ENCODE measurements at places on chromosomes 12 and 14.

DNA sequence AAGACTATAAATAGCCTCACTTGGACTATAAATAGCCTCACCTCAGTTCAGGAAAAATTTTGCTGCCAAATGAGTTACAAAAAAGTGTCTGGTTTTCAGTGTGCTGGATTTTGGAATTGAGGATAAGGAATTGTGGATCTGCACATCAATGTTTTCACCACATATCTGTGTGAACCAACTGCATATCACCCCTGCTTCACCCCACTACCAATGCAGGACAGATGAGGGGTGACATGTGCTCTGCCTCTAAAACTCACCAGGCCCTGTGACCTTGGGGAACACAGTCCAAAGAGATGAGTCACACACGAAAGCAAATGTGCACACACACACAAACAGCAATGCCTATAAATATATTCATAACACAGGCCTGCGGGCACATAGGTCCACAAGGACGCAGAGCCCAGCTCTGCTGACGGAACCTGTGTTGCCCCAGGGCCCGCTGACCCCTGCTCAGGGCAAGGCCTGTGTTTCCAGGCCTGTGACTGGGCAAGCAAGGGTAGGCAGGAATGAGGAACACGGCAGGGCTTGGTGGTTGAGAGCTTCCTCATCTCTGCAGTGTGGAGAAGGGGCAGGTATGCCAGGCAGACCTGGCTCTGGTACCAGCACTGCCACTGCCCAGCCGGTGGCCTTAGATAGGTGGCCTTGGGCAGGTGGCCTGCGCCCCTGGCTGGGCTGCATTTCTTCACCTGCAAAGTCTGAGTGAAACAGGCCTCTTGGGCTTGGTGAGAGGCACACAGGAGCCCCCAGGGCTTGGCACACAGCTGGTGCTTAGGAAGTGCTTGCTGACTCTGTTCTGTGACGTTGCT is 82.4 kb downstream of the ARL6IP4 start:
- DNase-seq = peak; percentile 63

DNA sequence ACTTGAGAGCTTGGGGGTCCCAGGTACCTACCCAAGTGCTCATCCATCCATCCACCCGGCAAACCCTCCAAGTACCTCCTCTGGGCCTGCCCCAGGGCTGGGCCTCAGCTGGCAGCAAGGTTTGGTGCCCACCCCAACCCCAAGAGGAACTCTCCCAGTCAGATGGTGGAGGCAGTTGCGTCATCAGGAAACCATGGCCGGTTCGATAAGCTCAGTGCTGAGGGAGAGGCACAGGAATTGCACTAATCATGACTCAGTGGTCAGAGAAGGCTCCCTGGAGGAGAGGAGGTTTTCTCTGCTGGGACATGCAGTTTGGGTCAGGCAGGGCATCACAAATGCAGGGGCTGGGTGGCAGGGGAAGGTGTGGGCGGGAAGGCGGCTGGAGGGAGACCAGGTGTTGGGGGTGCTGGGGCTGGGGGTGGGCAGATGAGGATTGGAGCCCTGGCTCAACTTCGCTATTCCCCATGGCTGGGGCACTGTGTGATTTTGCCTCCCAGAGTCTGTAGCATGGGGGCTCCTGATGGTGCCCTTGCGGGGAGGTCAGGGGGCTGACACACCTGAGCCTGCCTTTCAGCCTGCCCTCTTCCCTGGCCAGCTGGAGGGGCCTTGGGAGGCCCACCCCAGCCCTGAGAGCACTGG is 32.2 kb downstream of the SH2B3 start:
- peak; percentile 91 for DNase-seq

DNA sequence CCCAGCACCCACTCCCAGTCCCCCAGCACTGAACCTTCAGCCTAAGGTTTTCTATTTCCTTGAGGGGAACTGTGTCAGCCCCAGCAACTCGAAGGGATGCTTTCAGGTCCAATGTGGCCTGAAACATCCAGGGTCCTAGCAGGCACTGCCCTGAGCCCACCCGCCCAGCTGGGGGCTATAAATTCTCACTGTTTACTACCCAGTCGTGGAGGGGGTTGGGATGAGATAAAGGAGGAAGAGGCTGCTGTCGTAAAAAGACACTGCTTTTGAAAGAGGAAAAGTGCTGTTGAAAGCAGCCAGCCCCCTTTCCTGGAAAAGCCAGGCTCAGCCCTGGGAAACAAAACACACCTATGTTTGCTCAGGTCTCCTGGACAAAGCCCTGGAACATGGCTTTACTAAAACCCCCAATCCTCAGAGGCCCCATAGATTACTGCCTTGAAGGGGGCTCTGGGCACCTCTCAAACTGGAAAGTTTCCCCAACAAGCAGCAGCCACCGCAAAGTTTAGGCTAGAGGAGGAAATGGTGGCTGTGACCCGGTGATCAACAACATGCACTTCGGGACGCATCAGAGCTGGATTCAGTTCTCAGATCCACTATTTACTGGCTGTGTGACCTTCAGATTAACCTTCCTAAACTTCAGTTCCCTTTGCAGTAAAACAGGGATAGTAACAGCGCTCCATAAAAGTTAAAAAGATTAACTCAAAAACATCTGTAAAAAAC is 51.0 kb downstream of the ACTN1 start:
- DNase-seq = peak; percentile 28

DNA sequence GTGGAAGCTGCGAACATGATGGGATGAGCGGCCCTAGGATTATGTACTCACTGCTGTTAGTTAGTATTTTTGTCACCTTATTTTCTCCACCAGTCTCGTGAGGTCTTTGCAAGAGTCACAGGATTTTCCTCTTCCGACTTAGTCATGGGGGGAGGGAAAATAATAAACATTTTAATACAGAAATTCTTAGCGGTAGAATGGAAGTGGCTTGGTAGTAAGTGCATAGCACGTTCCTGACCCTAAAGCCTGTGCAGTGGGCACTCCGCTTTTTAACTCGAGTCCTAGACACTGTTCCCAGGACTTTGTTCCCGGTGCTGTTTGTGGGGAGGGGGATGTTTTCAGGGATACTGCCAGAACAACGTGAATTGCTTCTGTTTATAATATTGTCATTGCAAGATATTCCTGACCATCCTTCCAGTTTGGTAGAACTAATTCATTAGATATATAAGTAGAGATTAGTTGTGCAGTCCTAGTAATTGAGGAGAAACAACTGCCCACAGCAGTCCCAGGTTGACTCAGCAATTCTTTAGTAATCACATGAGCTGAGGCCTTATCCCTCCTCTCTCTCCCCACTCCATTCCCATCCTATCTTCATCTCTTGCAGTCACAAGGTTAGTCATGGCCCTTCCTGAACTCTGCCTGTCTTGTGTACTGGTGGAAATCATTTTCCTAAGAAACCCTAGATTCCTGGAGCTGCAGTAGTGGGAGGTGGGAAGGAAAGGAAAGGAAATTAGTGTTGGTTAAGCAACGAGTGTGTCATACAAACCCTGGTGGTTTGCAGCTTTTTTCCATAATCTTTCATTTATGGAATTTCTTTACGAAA is 799 bp downstream of the SLC38A6 start:
- peak; percentile 79 for DNase-seq

DNA sequence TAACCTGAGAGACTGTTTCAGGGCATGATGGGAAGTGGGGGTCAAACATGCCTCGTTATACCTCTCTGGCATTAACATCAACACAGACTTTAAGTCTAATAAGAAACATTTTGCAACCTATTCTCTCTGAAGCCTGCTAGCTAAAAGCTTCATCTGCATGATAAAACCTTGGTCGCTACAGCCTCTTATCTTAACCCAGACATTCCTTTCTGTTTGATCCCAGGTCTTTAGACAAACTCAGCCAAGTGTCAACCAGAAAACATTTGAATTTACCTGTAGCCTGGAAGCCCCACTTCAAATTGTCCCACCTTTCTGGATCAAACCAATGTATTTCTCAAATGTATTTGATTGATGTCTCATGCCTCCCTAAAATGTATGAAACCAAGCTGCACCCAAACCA is 9.1 kb downstream of the PPP2R3C start:
- DNase-seq = no peak

DNA sequence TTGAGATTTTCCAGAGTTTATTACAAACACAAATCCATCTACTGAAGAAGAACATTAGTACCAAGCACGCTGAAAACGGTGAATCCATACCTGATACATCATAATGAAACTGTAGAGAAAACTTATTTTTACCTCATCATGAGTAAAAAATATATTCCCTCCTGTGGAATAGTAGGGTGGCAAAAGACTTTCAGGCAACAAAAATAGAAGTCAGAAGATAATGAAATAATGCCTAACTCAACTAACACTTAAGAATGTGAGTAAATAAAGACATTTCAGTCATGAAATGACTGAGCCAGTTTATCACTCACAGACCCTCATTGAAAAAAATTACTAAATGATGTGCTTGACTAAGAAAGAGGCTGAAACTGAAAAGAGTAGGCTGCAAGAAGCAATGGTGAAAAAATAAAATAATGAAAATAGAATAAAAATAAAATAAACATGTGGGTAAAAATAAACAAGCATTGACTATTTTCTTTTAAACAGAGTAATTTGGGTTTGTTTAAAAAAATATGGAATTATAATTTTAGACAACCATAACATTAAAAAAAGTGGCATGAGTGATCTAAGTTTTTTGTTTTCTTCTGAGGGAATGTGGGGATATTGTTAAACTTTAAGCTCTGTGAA is 148.6 kb downstream of the ASCL1 start:
- no peak for DNase-seq

DNA sequence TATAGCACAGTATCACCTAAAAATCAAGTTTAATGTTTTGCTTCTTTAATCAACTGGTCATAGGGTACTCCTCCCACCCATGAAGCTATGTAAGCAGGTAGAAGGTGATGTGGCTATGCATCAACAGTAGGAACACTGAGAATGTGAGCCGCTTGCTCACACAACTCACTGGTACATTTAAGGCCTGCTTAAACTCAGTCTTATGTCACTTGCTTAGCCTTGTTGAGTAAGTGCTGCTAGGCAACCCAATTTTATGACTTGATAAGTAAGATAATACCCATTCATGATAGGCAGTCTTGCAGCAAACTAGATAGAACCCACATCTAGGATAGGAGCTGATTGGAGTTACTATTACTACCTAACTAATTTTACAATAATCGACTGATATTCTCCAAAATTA is 70.0 kb upstream of the BMP4 start:
- DNase-seq = no peak

DNA sequence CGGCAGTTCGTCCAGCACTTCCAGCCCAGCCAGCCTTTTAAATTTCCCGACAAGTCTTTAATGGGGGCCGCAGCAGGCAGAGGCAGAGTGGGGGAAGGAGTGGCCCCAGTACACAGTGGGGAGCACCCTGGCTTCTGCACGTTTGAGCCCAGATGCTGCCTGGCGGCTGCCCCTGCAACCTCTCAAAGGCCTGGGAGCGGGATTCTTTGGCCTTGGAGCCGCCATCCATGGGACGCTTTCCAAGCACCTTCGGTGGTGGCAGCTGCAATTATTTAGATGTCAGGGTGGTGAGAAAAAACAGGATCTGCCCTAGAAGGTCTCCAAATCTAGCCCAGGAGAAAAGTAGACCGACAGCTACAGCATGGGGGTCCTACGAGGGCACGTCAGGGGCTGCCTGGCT is 46.0 kb downstream of the FAM222A start:
- no peak for DNase-seq

DNA sequence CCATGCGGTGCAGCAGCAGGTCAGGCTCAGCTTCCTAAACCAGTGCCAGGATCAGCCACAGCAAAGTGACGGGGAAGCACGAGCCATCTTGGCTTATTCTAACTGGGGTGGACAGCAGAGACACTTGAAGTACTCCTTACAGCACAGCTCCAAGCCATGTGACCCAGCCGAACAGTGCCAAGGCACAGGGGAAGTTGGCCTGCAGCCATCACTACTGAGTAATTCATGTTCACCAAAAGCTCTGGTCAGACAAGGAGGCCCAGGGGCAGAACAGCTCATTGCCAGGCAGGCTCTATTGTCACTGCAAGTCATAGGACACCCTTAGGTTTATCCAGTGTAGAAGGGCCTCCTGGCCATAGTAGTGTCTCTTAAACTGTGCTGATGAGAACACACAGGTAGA is 23.4 kb upstream of the SLC35F4 start:
- no peak for DNase-seq

- DNase-seq = peak; percentile 31
Measured at GRCh38 chr12:68559246-68559645, 51.5 kb upstream of the RAP1B start.

- no peak for DNase-seq
Measured at GRCh38 chr12:119786539-119786938, 90.6 kb downstream of the CIT start.

DNA sequence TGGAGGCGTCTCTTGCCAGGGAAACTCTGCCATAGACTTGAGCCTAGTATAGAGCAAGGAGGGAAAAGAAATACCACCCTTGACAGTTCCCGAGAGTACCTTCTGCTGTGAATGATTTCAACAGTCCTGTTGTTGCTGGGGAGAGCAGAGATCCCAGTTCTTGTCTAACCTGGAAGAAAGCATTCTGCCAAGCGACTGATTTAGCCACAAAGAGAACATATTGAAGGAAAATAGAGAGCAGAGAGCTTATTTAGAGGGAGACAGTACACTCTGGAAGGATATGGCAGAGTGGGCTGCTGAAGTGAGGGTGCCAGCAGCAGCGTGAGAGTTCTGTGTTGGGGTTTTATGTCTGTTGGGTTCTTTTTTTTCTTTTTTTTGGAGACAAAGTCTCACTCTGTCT is 966.9 kb upstream of the TMEM132C start:
- DNase-seq = no peak

DNA sequence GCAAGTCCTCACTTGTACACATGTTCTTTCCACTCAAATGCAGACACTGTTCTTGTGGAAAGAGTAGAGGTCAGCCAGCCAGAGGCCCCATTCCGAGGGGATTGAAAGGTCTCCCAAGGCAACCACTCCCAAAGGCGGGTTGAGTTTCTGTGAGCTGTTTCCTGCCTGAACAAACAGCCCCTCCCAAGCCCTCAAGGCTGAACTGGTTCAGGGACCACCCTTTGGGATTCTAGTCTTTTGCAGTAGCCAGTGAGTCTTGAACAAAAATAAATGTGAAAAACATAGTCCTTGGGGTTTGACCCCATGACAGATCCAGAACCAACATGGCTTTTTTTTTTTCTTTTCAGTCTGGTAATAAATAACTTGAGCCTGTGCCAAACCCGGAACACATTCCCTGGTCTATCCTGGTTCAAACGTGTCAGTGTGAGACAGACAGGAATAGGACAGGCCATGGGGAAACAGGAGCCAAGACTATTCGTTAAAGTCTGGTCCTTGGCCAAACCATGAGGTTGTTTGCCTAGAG is 17.6 kb upstream of the STK38L start:
- no peak for DNase-seq

DNA sequence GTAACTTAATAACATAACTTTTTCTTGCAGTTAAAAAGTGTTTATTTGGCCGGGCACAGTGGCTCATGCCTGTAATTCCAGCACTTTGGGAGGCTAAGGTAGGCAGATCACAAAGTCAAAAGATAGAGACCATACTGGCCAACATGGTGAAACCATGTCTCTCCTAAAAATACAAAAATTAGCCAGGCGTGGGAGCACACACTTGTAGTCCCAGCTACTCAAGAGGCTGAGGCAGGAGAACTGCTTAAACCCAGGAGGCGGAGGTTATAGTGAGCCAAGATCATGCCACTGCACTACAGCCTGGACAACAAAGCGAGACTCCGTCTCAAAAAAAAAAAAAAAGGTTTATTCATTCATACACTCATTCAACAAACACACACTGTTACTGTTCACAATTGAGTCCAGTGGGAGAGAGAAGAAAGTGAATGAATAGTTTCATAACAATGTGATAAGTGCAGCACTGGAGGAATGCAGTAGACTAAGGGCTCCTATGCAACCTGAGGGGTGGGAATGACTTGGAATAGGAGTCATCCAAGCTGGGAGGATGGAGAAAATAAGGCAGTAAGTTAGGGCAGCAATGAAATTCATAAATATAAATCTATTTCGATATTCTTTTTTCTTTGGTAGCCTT is 19.8 kb downstream of the DAD1 start:
- no peak for DNase-seq

- DNase-seq = no peak
Measured at GRCh38 chr12:118617611-118618450, 241.5 kb downstream of the SUDS3 start.
